ENCODE measurements at places on chromosomes 7 and 10.

DNA sequence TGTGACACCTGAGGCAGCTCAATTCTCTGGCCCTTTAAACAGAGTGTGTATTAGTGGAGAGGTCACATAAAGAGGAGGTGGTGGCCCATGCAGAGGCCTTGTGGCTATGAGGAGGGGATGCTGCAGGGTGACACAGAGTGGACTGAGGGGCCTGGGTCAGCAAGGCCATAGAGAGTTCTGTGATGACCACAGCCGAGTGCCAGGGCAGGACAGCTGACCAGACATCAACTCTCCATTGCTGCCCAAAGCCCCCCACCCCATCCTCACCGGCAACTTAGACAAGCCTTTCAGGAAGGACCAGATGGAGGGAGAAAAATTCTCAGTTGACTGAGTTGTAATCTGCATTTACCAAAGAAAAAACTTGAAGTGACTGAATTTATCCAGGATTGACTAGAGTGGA, 378.1 kb downstream of the RPS24 start:
- no peak for DNase-seq

DNA sequence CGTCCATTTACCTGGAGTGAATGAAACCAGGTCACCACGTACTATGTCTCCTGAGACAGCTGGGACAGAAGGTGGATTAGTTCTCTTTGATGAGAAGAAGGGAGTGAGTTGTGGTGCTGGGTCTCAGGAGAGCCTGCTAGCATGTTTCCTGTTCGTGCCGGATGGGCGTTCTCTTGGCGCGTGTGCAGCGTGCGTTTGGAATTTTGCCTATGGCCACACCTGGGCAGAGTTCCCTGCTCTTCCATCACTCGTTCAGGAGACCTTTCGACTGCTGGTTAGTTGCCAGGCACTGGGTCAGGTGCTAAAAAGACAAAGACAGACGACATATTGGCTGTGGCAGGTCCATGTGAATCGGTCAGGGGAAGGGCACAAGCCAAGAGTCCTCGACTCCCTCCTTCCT, 90.3 kb downstream of the TRRAP start:
- no peak for DNase-seq

DNA sequence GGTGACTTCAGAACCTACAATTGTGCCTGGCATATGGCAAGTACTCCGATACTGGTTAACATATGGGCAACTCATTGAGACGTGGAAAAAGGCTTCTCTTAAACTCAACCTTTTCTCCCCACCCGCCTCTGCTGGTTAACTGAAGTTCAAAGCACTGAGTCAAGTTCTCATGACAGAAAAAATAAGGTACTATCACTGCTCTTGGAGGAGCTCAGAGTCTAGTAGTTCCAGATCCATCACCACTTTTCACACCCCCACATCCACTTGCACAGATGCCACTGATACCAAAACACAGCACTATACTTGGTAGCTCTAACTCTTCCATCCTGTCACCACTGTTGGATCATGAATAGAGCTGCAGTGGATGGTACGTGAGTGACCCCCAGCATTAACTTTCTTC, 36.2 kb downstream of the CCDC6 start:
- DNase-seq: no peak

DNA sequence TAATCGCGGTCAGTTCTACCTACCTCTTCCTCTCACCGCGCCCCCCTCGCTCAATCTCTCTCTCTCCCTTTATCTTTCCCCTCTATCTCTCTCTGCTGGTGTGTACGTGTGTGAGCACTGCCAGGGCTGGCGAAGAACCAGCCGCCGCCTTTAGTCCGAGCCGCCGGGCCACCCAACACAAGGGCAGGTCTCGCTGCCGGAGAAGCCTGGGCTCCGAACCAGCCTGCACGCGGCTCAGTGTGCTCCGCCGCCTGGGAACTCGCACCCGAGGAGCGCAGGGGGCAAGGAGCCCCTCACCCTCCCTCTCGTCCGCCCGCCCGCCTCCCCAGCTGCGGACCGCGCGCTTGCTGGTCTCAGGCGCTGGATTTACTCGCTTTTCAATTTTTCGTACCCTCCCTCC, 1.7 kb downstream of the NXPH1 start:
- no peak for DNase-seq
